ENCODE measurements at places on chromosomes 11 and 22. TPM values are rescaled to one million over a fixed set of nuclear protein-coding genes. Genes with fewer than 3 reads are reported as not detected.

OR10A2 gene
- not detected for total RNA-seq

OR5A2 gene
- total RNA-seq: not detected

LAYN gene
- total RNA-seq: 34.4 TPM

CDC42EP1 gene
- 18.1 TPM for total RNA-seq

KLHDC7B gene
- total RNA-seq: 1.1 TPM

CTSF gene
- total RNA-seq: 13.8 TPM

MMP13 gene
- not detected for total RNA-seq

SLC17A6 gene
- not detected for total RNA-seq

CLMP gene
- total RNA-seq: 111 TPM

AHNAK gene
- 313 TPM for total RNA-seq

CHRDL2 gene
- not detected for total RNA-seq

UPK2 gene
- total RNA-seq: not detected

MS4A6A gene
- not detected for total RNA-seq

DMC1 gene
- total RNA-seq: 1.5 TPM

CFAP300 gene
- total RNA-seq: 5.3 TPM

ACER3 gene
- total RNA-seq: 10.6 TPM

PNPLA5 gene
- not detected for total RNA-seq

LRRC10B gene
- 0.09 TPM for total RNA-seq

WBP2NL gene
- 0.60 TPM for total RNA-seq

LDHAL6A gene
- total RNA-seq: not detected

NAALADL1 gene
- 17.3 TPM for total RNA-seq

JOSD1 gene
- 39.5 TPM for total RNA-seq

CFAP68 gene
- 8.1 TPM for total RNA-seq

SPI1 gene
- total RNA-seq: not detected

OVCH2 gene
- total RNA-seq: not detected

GRAMD1B gene
- total RNA-seq: 10.1 TPM

OVOL1 gene
- not detected for total RNA-seq

XKR3 gene
- total RNA-seq: not detected

MRGPRX4 gene
- total RNA-seq: not detected

DEPDC7 gene
- total RNA-seq: 8.9 TPM

C22orf31 gene
- not detected for total RNA-seq

PLEKHB1 gene
- 1.2 TPM for total RNA-seq

OR51I2 gene
- not detected for total RNA-seq

Data from smooth muscle cell of the umbilical artery (primary cell).